ENCODE measurements at places on chromosomes 1 and 21. TPM values are rescaled to one million over a fixed set of nuclear protein-coding genes. Genes with fewer than 3 reads are reported as not detected.

- DNase-seq: no peak
Measured at GRCh38 chr1:180611016-180611930, 20.5 kb upstream of the XPR1 start.

GRCh38 chr1:2314273-2314802, 77.0 kb downstream of the MORN1 start:
- no peak for DNase-seq

GRCh38 chr21:43801006-43801783, 11.8 kb downstream of the RRP1 start:
- no peak for DNase-seq

DNA sequence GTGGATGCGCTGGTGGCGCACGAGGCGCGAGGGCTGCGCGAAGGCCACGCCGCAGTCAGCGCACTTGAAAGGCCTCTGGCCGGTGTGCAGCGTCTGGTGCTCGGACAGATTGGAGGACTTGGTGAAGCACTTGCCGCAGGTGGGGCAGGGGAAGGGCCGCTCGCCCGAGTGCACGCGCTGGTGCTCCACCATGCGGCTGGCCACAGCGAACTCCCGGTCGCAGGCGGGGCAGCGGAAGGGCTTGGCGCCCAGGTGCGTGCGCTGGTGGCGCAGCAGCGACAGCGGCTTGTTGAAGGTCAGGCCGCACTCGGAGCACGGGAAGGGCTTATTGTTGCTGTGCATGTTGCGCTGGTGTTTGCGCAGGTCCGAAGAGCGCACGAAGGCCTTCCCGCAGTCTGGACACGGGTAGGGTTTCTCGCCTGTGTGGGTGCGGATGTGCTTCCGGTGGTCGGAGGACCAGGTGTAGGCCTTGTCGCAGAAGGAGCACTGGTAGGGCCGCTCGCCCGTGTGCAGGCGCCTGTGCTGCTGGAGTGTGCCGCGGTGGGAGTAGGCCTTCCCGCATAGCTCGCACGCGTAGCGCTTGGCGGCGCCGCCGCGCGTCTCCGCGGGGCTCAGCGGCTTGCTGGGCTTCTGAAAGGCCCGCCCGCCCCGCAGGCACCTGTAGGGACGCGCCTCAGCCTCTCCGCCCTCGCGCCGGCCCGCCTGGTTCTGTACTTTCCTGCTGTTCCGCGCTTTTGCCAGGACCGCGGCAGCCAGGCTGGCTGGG, 4.7 kb downstream of the ZNF648 start:
- no peak for DNase-seq

OR14A2 gene
- not detected for polyA plus RNA-seq

DHX9 gene
- polyA plus RNA-seq: 23.1 TPM

TBX19 gene
- polyA plus RNA-seq: 0.42 TPM
